Activated T-helper 2 cell treated with anti-CD3 and anti-CD28 coated beads, Interferon-gamma antibody, Interleukin-2, Interleukin-4, amounts not matched to agents 10 μg/mL and 5 μg/mL and 100 μg/mL, durations not matched to agents 14 hours and 24 hours and 36 hours (primary cell): ENCODE measurements at places on chromosomes 7 and 10. TPM values are rescaled to one million over a fixed set of nuclear protein-coding genes. Genes with fewer than 3 reads are reported as not detected.

FAM53B gene
- 18.1 and 19.3 TPM in 2 replicates for total RNA-seq

GIMAP6 gene
- total RNA-seq: 25.8 and 29.4 TPM in 2 replicates

FZD8 gene
- 1.0 and 1.1 TPM in 2 replicates for total RNA-seq

CPVL gene
- 0.11 TPM in 1 of 2 replicates, not detected in the other for total RNA-seq

SLC26A5 gene
- total RNA-seq: 0.07 TPM in 1 of 2 replicates, not detected in the other

LUC7L2 gene
- total RNA-seq: 150 and 151 TPM in 2 replicates

GNGT1 gene
- total RNA-seq: not detected in 2 replicates

WNT8B gene
- total RNA-seq: 0.14 and 0.21 TPM in 2 replicates

MYL7 gene
- not detected in 2 replicates for total RNA-seq

DNA sequence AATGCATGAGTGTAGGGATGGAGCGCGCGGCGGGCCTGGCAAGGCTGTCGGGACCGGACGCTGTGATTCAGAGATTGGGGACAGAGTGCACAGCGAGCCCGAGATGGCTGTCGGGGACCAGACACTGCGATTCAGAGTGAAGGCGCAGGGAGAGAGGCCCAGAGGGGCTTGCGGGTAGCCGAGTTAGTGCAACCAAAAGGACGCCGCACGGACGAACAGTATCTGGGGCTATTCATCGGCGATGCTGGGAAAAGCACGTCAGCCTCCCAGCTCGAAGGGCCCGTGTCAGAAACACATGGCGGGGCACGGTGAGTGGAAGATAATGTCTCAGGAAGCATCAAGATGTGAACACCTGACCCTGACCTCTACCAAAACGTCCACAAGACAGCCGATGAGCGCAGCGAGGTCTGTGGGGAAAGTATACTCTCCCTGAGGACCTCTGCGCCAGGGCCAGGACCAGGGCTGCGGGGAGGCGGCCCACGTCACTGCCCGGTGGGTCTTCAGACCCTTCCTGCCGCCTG is 215.8 kb downstream of the ZMYND11 start:
- no peaks in the 10 kb centered on the region for H3K27me3 ChIP-seq
- no peak overlapping the region for H3K27ac ChIP-seq
- no peaks in the 10 kb centered on the region for H3K4me1 ChIP-seq
- no peak for DNase-seq

DNA sequence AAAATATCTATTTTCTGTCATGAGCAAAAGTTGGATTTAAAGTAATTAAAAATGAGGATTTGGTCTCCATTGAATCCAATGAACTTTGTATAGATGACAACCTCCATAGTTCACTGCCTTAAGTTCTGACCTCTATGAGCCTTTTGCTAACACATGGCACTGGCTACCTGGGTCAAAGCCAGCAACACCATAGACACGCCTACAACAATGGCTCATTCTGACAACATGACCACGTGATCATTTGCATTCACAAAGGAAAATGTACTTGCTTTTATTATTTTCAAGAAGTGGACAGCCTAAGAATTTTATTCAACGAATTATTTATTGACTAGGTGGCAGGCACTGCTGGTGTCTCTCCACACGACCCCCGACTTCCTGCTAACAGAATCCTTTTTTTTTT is 90.6 kb downstream of the CARD11 start:
- peaks cover 54% of the 10 kb centered on the region for H3K4me1 ChIP-seq
- no peak overlapping the region for H3K4me3 ChIP-seq
- no peaks in the 10 kb centered on the region for H3K27me3 ChIP-seq
- no peak overlapping the region for H3K27ac ChIP-seq
- DNase-seq: no peak
- peaks cover 93% of the 10 kb centered on the region for H3K36me3 ChIP-seq

- no peaks in the 10 kb centered on the region for H3K27me3 ChIP-seq
- no peak for DNase-seq
- H3K4me3 ChIP-seq: peak overlapping the region; percentile 92
- peaks cover 74% of the 10 kb centered on the region for H3K36me3 ChIP-seq
Observed at GRCh38 chr10:103397191-103397825, 882 bp downstream of the PDCD11 start.

- H3K36me3 ChIP-seq: no peaks in the 10 kb centered on the region
- no peak for DNase-seq
- H3K4me3 ChIP-seq: no peak overlapping the region
- no peak overlapping the region for H3K27ac ChIP-seq
Observed at GRCh38 chr7:45130910-45131309, 19.4 kb upstream of the TBRG4 start.

- no peak overlapping the region for H3K27ac ChIP-seq
- H3K27me3 ChIP-seq: no peaks in the 10 kb centered on the region
- no peak overlapping the region for H3K4me3 ChIP-seq
- DNase-seq: no peak
- no peaks in the 10 kb centered on the region for H3K36me3 ChIP-seq
Observed at GRCh38 chr7:3206101-3206500, 95.0 kb upstream of the SDK1 start.

DNA sequence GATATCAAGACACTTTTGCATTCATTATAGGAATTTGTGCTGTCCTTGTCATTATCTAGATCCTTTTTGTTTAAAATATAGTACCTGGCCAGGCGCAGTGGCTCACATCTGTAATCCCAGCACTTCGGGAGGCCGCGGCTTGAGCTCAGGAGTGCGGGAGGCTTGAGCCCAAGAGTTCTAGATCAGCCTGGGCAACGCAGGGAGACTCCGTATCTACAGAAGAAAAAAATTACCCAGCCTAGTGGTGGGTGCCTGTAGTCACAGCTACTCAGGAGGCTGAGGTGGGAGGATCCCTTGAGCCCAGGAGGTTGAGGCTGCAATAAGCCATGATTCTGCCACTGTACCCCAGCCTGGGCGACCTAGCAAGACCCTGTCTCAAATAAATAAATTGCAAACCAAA is 621 bp upstream of the MORN4 start:
- H3K4me1 ChIP-seq: peaks cover 12% of the 10 kb centered on the region
- peak overlapping the region; percentile 82 for H3K27ac ChIP-seq
- no peaks in the 10 kb centered on the region for H3K27me3 ChIP-seq
- no peaks in the 10 kb centered on the region for H3K36me3 ChIP-seq
- peak; percentile 11 for DNase-seq
- H3K4me3 ChIP-seq: peak overlapping the region; percentile 95

GRCh38 chr7:2737771-2738540 is 50.0 kb downstream of the AMZ1 start:
- peaks cover 10% of the 10 kb centered on the region for H3K4me1 ChIP-seq
- DNase-seq: no peak
- peaks cover 20% of the 10 kb centered on the region for H3K36me3 ChIP-seq
- H3K27ac ChIP-seq: no peak overlapping the region

- peaks cover 48% of the 10 kb centered on the region for H3K4me1 ChIP-seq
- peak; percentile 92 for DNase-seq
- H3K27me3 ChIP-seq: no peaks in the 10 kb centered on the region
- peaks cover 36% of the 10 kb centered on the region for H3K36me3 ChIP-seq
- H3K4me3 ChIP-seq: peak within 1 kb of the TSS; percentile 92
Observed at GRCh38 chr7:127585044-127585953, at the start of gene GCC1. TSS of gene GCC1 (minus strand) at chr7:127585596. CDS start at chr7:127585182, 414 bp downstream.

DNA sequence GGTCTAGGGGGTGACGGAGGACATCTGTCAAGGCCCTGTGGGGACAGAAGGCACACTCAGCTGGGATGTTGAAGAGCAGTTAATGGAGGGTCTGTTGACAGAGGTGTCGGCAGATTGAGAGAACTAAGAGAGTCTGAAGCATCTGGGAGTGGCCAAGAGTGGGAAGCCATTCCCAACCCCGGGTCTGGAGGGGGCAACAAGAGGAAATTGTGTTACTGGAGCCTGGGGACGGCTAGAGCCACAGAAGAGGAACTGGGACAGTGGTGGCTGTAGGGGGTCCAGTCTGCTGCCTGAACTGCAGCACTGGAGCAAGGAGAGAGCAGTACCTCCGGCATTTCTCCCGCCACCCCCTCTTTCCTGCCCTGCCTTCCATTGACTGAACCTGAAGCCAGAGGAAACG is 136.6 kb downstream of the CHN2 start:
- H3K36me3 ChIP-seq: no peaks in the 10 kb centered on the region
- H3K4me3 ChIP-seq: no peak overlapping the region
- peaks cover 9% of the 10 kb centered on the region for H3K4me1 ChIP-seq
- peaks cover 7% of the 10 kb centered on the region for H3K27me3 ChIP-seq

GRCh38 chr10:4638099-4638498 is 187.9 kb upstream of the AKR1E2 start:
- no peak overlapping the region for H3K27ac ChIP-seq
- H3K4me3 ChIP-seq: no peak overlapping the region
- H3K27me3 ChIP-seq: peaks cover 4% of the 10 kb centered on the region
- no peaks in the 10 kb centered on the region for H3K4me1 ChIP-seq
- no peaks in the 10 kb centered on the region for H3K36me3 ChIP-seq

- no peak overlapping the region for H3K27ac ChIP-seq
- H3K4me1 ChIP-seq: peaks cover 1% of the 10 kb centered on the region
- DNase-seq: no peak
- H3K4me3 ChIP-seq: no peak overlapping the region
Observed at GRCh38 chr7:105189859-105190492, 176.0 kb downstream of the KMT2E start.

DNA sequence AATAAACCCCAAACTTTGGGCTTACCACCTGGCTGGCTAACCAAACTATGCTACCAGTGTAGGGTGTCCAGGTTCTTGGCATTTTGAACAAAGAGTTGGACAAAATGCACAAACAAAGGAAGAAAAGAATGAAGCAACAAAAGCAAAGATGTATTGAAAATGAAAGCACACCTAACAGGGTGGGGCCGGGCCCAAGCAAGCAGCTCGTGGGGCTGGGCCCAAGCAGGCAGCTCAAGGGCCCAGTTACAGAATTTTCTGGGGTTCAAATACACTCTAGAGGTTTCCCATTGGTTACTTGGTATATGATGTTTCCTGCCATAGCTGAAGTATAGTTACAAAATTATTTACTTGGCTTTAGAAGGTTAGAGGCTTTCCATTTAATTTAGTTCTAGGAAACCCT is 15.7 kb downstream of the ACADSB start:
- H3K4me1 ChIP-seq: peaks cover 4% of the 10 kb centered on the region
- no peaks in the 10 kb centered on the region for H3K36me3 ChIP-seq
- H3K27ac ChIP-seq: no peak overlapping the region
- no peak for DNase-seq
- H3K27me3 ChIP-seq: no peaks in the 10 kb centered on the region

DNA sequence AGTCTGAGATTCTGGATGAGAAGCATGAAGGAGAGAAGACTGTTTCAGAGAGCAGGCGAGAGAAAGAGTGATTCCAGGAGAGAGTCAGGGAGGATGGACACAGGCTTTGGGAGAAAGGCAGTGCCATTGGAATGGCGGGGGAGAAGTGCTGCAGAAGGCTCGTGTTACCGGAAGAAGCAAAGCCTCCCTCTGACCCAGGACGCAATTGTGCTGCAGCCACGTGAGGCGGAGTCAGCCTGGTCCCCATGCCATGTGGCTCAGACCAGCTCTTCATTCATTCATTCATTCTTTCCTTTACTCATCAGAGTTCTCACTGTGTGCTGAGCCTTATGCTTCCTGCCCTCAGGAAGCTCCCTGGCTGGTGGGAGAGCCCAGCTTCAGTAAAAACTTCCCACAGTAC is 49.2 kb upstream of the COL13A1 start:
- H3K36me3 ChIP-seq: no peaks in the 10 kb centered on the region
- H3K4me3 ChIP-seq: no peak overlapping the region
- peaks cover 34% of the 10 kb centered on the region for H3K27me3 ChIP-seq
- no peaks in the 10 kb centered on the region for H3K4me1 ChIP-seq
- no peak overlapping the region for H3K27ac ChIP-seq

- no peaks in the 10 kb centered on the region for H3K4me1 ChIP-seq
- peaks cover 2% of the 10 kb centered on the region for H3K27me3 ChIP-seq
- no peaks in the 10 kb centered on the region for H3K36me3 ChIP-seq
Observed at GRCh38 chr10:113627836-113628235, 36.0 kb downstream of the NRAP start.

DNA sequence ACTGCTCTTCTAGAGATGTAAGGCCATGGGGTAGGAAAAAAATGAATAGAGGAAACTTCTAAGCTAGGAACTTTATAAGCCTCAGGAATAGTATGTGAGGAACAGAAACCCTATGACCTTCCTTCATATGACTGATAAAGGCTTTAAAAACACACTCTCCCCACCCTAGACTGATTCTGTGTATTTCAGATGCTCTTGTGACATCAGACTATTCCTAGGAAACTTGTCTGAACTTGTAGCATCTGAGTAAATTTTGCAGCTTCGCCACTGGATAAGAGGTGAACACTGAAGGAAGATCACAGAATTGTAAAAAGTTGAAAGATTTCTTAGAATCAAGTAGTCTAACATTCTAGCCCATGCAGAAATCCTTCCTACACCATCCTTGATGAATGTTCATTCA is 31.0 kb upstream of the CBLL1 start:
- H3K36me3 ChIP-seq: peaks cover 6% of the 10 kb centered on the region
- H3K4me3 ChIP-seq: no peak overlapping the region
- H3K27ac ChIP-seq: no peak overlapping the region
- DNase-seq: no peak
- no peaks in the 10 kb centered on the region for H3K27me3 ChIP-seq

DNA sequence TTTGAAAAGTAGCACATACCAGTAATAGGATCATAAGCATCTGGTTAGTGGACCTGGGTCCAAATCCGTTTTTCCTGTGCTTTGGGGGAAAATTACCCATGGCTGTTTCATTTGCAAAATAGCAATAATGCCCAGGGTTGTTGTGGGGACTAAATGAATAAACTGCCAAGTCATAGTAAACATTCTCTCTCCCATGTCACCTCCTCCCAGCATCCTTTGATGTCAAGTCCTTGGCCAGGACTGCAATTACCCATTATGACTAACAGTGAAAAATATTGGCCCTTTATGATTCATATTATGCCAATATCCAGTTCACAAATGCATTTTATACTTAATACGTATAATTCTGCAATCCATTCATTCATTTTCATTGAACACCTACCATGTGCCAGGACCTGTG is 23.0 kb downstream of the TOMM7 start:
- H3K27ac ChIP-seq: no peak overlapping the region
- H3K4me1 ChIP-seq: no peaks in the 10 kb centered on the region
- no peaks in the 10 kb centered on the region for H3K36me3 ChIP-seq

- H3K27me3 ChIP-seq: peaks cover 1% of the 10 kb centered on the region
- no peak overlapping the region for H3K27ac ChIP-seq
- DNase-seq: no peak
- H3K4me3 ChIP-seq: no peak overlapping the region
- no peaks in the 10 kb centered on the region for H3K36me3 ChIP-seq
Observed at GRCh38 chr7:21749378-21749777, 196.3 kb downstream of the CDCA7L start.

DNA sequence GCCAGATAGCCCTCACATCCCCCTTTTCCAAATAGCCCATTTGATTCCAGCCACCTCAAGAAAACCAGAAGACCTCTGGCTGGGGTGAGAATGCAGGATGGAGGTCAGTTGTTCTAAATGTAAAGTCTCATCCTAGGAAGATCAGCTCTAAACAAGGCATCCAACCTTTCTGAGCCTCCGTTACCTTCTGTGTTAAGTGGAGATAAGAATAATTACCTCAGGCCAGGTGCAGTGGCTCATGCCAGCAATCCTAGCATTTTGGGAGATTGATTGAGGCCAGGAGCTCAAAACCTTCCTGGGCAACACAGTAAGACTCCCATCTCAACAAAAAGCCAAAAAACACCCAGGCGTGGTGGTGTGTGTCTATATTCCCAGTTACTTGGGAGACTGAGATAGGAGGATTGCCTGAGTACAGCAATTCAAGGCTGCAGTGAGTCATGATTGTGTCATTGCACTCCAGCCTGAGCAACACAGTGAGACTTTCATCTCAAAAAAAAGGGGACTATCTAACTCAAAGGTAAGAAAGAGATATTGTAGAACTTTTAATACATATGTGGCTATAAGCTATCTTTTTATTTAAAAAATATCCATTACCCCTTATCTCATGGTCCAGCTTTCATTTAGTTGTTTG is 43.5 kb downstream of the PRTFDC1 start:
- no peak for DNase-seq
- H3K27me3 ChIP-seq: no peaks in the 10 kb centered on the region
- H3K27ac ChIP-seq: no peak overlapping the region

GRCh38 chr7:2104107-2104710 is 128.5 kb downstream of the MAD1L1 start:
- H3K4me1 ChIP-seq: peaks cover 20% of the 10 kb centered on the region
- peak; percentile 49 for DNase-seq
- no peak overlapping the region for H3K4me3 ChIP-seq
- H3K36me3 ChIP-seq: no peaks in the 10 kb centered on the region
- H3K27ac ChIP-seq: no peak overlapping the region
- no peaks in the 10 kb centered on the region for H3K27me3 ChIP-seq
